ENCODE measurements at places on chromosomes 5 and 9. TPM values are rescaled to one million over a fixed set of nuclear protein-coding genes. Genes with fewer than 3 reads are reported as not detected.

Gene GPRIN1
- total RNA-seq = 5.3 TPM

Gene SARDH
- total RNA-seq = 42.8 TPM

Gene CRAT
- total RNA-seq = 5.3 TPM

Gene PALM2AKAP2
- not detected for total RNA-seq

Gene SLC36A3
- total RNA-seq = not detected

Gene PCDHGA8
- 3.8 TPM for total RNA-seq

Gene GCNT4
- not detected for total RNA-seq

Gene ZNF354C
- total RNA-seq = not detected

- peak; percentile 82 for DNase-seq
Measured at GRCh38 chr5:173331956-173332479, 3.8 kb upstream of the STC2 start.

- DNase-seq = no peak
Measured at GRCh38 chr5:41115281-41115680, 44.1 kb upstream of the MROH2B start.

- DNase-seq = no peak
Measured at GRCh38 chr5:107470295-107470582, 200.5 kb downstream of the EFNA5 start.

DNA sequence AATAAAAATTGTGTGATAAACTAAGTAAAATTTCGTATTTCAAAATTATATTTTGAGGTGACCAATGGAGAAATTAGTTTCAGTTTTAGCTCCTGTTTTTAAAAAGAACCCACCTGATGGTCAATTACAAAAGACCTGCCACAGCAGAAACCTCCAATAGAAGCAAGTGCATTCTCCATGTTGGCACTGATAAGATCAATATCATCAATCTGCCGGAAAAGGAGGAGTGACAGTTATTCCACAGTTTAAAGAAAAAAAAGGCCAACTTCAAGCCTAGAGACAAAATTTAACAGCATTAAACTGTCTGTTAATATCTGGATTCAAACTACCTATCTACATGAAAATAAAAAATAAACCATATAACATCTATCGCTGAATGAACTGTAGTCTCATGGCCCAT is 67.7 kb downstream of the SPTLC1 start:
- no peak for DNase-seq

GRCh38 chr9:36576866-36577265 is 4.2 kb downstream of the MELK start:
- no peak for DNase-seq

- DNase-seq = no peak
Measured at GRCh38 chr5:33312571-33313549, 127.9 kb upstream of the TARS1 start.

DNA sequence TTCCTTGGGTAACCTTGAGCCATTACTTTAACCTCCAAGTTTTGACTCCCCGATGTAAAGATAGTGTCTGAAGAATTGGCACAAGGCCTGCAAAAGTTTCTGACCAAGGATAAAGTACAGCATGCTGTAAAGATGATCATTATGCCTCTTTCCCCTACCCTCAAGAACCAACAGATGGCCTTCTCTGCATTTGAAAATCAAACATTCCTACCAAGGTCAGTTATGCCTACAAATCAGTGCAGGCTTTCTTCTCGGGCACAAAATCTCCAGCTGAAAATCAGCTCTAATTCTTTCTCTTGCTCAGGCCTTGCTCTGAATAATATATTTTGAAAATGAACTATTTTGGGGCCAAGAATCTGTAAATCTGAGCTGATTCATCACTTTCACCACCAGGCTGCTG is 59.7 kb downstream of the PPP2R2B start:
- no peak for DNase-seq

Data from OCI-LY7 (cell line).